CD4-positive, alpha-beta T cell treated with Interleukin-17A for 4 hours (primary cell): ENCODE measurements at places on chromosomes 12 and 14.

GRCh38 chr12:94678849-94679248, 28.5 kb upstream of the TMCC3 start:
- DNase-seq, result no peak

DNA sequence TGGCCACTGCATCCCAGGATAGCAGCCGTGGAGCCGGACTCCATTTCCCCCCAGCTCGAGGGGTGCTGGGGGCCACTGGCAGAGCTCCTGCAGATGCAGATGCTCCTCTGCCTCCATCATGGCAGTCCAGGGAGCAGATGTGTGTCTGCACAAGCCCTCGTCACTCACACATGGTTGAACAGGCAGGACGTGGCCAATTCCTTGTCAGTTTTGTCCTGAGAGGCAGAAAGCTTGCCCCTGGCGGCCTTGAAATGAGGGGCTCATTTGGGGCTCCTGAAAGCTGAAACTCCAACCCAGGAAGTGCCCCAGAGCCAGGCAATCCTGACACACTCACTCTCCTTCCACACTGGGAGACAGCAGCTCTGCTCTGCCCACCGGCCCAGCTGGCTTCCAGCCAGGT, 100.9 kb upstream of the C14orf180 start:
- DNase-seq, result no peak

- no peak for DNase-seq
Observed at GRCh38 chr12:67320614-67321295, 51.6 kb downstream of the CAND1 start.

- no peak for DNase-seq
Observed at GRCh38 chr14:85279407-85279806, 250.5 kb upstream of the FLRT2 start.

DNA sequence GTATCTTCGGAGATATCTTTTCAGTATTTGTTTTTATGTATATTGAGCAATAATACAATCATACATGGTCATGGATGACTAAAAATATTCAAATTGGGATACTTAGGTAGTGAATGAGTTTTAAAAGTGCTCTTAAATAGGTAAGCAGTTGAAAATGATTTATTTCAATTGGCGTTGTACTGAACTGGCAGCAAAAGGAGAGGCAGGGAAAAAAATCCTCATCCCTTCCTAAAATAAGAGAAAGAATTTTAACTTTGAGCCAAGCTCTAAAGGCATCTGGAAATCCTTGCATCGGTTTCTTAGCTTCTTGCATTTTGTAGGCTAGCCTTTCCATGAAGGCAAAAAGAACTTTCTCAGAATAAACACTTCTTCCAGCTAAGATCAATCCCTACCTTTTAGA, 125.2 kb downstream of the MGST1 start:
- DNase-seq, result no peak

DNA sequence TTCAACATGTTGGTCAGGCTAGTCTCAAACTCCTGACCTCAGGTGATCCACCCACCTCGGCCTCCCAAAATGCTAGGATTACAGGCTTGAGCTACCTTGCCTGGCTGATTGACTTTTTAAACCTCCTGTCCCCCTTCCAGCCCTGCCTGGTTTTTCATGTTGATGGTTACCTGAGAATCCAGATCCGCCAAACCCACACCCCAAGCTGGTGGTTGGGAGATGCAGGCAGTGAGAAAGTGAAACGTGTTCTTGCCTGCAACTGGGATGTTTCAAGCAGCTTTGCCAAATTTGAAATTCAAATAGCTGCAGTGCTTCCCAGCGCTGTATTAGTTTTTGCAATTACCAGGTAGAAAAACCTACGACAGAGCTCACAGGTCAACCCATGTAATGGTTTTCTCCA, 238.3 kb upstream of the PWP1 start:
- DNase-seq, result no peak
